ENCODE measurements at places on chromosomes 16 and 17.
A peak's percentile ranks its signal among the peaks of the same experiment; 100 is the strongest.

GRCh38 chr17:8700546-8700945 lies 44.1 kb downstream of the CCDC42 start:
- no peak for DNase-seq

DNA sequence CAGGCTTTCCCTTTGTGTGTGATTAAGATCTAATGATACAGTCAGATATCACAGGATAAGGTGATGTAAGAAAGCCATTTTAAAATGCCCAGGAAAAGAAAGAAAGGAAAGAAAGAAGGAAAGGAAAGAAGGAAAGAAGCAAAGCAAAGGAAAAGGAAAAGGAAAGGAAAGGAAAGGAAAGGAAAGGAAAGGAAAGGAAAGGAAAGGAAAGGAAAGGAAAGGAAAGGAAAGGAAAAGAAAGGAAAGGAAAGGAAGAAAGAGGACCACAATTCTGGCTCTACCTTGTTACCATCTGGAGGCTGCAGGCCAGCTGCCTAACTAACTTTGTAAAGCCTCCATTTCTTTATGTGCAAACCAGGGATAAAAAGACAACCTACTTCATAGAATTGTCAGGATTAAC lies 131.6 kb downstream of the DYNLRB2 start:
- DNase-seq, result no peak

DNA sequence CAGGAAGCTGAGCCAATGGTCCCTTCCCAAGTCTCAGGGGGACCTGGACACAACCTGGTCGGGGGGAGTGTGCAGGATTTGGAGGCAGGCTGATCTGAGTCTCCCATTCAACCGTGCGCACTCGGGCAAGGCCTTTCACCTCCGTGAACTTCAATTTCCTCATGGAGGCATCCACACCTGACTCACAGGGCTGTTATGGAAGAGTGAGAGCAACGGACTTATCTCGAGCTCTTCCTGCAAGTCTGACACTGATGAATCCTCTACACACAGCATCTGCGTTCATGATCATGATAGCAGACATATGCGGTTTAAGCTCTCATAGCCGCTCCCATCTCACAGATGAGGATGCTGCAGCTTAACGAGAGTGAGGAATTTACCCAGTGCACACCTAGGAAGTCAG lies 21.6 kb downstream of the TIMM22 start:
- DNase-seq, result no peak

- DNase-seq, result no peak
These were observed 145.4 kb downstream of the IRX5 start for GRCh38 chr16:55076053-55076452.

GRCh38 chr17:3982113-3982512 lies 17.9 kb upstream of the ATP2A3 start:
- DNase-seq, result no peak

DNA sequence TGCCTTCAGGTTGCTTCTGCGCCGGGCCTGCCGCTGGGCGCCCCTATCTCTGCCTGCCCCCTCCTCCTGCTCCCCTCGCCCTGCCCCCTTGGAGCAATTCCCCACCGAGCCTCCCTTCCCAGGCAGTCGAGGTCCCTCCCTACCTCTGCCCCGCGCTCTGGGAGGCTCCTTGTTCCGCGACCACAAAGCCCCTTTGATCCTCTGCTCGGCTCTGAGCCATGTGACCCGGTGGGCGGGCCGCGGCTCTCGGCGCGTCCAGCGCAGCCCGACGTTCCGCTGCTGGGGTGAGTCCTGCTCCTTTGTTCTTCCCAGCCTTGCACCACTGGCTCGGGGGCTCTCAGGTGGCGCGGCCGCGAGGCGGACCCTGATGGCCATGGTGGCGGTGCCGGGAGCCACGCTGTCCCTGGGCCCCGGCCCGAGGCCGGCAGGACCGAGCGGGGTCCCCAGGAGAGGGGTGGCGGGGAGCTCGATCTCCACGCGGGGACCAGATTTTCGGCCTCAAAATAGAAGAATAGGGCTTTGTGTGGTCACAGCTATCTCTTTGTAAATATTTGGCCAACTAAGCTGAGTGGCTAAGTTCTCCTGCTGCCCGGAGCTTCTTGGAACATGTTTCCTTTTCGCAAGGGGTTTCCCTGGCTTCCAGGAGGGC lies 310.6 kb downstream of the SEC14L1 start:
- DNase-seq, result peak; percentile 71

GRCh38 chr16:11251525-11252481 lies 4.2 kb downstream of the SOCS1 start:
- DNase-seq, result peak; percentile 70

- DNase-seq, result no peak
These were observed 80.1 kb downstream of the ABCC6 start for GRCh38 chr16:16143038-16143763.

GRCh38 chr17:44911133-44912001 lies 3.9 kb downstream of the GFAP start:
- DNase-seq, result peak; percentile 49

DNA sequence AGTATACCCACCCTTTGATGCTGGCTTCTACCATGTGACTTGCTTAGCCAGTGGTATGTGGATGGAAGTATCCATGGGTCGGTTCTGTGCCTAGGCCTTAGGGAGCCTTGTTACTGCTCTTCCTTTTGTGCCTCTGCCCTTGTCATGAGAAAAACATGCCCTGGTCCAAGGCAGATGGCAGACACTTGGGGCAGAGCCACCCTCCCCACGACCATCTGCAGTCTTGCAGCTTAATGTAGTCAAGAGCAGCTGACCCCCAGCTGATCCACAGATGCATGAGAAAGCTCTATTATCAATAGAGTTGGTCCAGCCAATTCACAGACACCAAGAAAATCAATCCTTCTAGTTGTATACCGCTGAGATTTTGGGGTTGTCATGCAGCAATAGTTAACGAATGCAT lies 95.7 kb downstream of the SLC39A11 start:
- no peak for DNase-seq

DNA sequence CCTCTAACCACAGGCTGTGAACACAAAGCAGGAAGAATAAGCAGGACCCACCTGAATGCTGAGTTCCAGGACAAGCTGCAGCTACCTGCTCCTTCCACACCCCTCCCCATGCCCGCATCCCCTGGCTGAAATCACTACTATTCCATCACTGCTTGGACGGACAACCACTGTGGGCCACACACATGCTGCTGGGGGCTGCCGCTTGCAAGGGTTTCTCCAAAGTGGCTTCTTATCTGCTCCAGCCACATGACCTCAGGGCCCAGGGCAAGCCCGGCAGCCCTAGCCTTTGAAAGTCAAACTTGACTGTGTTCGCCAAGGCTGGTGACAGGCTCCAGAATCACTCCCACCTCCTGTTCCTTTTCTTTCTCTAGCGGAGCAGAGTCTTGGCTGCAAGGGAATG lies 18.4 kb downstream of the FA2H start:
- DNase-seq, result no peak

DNA sequence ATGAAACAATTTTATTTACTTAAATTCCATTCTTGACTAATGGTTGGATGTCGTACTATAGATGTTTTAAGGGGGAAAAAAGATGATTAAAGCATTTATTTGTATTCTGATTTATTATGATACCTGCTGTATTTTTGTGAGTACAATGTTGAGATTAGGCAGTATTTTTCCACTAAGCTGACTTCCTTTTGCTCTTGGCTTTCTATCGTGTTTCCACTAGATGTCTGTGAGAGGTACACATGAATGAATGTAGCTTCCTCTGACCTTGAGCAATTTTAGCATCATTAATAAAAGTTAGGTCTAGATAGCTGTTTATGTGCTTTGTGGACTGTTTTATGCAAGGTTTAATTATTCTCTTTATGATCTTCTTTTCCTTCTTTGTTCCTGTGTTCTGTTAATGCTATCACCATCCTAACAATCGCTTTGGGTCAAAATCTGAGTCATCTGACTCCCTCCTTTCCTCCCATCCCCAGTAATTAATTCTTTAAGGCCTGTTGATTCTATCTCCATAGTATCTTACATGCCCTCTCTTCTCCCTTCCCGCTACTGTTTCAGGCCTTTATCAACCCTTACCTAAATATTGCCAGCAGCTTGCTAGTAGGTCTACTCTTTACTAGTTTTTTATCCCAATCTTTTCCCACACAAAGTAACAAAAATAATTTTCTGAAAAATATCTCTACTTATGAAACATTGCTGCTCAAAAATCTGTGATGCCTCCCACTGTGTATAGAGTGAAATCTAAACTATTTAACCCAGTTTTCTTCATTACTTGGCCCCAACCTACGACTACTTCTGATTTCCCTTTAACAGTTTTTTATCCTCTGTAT lies 76.0 kb downstream of the VMP1 start:
- DNase-seq, result peak; percentile 79

GRCh38 chr16:13186813-13187212 lies 285.4 kb downstream of the SHISA9 start:
- DNase-seq, result peak; percentile 2

- DNase-seq, result peak; percentile 7
These were observed 263.9 kb downstream of the TOX3 start for GRCh38 chr16:52283018-52283417.

GRCh38 chr17:79838522-79839274 lies 542 bp downstream of the CBX4 start:
- DNase-seq, result peak; percentile 51

GRCh38 chr16:22861580-22861979 lies 47.6 kb downstream of the HS3ST2 start:
- no peak for DNase-seq

DNA sequence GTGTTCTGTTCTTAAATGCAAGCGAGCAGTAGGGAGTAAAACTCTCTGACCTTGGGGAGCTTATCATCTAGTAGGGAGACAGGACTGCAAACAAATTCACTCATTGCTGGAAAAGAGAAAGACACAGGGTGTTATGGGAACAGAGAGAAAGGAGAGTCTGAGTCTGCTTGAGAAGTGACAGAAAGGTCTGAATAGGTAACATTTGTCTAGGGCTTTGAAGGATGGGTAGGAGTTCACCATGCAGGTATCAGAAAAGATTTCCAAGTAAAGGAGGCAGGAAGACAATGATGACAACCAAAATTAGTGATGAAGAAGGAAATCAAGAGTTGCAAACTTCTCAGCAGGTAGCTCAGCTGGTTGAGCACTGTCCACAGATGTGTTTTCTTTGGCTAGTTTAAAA lies 93.6 kb upstream of the GPR139 start:
- no peak for DNase-seq

- peak; percentile 18 for DNase-seq
These were observed 51.2 kb downstream of the RPA1 start for GRCh38 chr17:1880851-1881630.

- DNase-seq, result peak; percentile 98
These were observed at the start of gene EIF4A3 for GRCh38 chr17:80147035-80147822. Gene EIF4A3, minus strand, starts transcription at chr17:80147128. Its CDS starts 167 bp downstream, at chr17:80146961.

- DNase-seq, result peak; percentile 47
These were observed 156.6 kb downstream of the PHKB start for GRCh38 chr16:47617732-47618131.

- DNase-seq, result no peak
These were observed 70.3 kb upstream of the NOL11 start for GRCh38 chr17:67647482-67647881.

DNA sequence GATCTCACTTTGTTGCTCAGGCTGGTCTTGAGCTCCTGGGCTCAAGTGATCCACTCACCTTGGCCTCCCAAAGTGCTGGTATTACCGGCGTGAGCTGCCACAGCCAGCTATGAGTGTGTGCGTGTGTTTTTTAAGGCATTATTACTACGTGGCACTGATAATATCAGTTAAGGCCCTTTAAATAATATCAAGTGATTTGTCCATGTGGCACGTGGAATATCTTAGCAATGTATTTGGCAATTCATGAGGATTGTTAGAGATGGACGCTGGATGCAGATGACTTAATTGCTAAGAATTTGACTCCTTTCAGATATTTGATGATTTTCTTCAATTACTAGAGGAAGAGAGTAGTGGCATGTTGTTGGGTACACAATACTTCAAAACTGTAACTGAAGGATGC lies 25.5 kb upstream of the PMP22 start:
- no peak for DNase-seq

- peak; percentile 87 for DNase-seq
These were observed 94.7 kb downstream of the SEC14L1 start for GRCh38 chr17:77235370-77235941.

- no peak for DNase-seq
These were observed 108.1 kb downstream of the ABCC12 start for GRCh38 chr16:48047720-48048119.

GRCh38 chr16:57824888-57825287 lies 22.6 kb upstream of the KIFC3 start:
- no peak for DNase-seq

- DNase-seq, result no peak
These were observed 197.6 kb downstream of the AATF start for GRCh38 chr17:37146086-37147064.

DNA sequence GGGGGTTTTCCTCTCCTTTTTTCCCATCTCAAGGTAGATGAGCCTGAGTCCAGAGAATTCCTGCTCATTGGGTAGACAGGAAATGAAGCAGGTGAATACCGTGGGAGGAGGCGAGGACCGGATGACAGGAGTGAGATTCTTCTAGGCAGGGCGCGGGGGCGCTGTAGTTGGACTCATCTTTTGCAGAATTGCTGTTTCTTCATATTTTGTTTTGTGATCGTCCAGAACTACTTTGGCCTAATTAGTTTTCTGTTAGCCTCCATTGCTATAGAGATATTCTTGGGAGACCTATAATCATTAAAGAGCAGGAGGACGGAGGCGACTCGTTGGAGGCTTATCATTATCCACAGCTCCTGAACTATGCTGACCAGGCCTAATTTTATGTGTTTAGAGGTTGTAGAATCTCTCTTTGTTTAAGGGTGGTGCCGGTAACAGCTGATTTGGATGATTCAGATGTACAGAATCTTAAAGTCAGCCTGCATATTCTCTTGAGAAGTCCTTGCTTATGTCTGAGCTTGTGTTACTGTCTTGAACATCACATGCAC lies 650 bp downstream of the ATP6V0A1 start:
- peak; percentile 74 for DNase-seq

- DNase-seq, result no peak
These were observed 378.4 kb upstream of the ASIC2 start for GRCh38 chr17:33671491-33671890.

DNA sequence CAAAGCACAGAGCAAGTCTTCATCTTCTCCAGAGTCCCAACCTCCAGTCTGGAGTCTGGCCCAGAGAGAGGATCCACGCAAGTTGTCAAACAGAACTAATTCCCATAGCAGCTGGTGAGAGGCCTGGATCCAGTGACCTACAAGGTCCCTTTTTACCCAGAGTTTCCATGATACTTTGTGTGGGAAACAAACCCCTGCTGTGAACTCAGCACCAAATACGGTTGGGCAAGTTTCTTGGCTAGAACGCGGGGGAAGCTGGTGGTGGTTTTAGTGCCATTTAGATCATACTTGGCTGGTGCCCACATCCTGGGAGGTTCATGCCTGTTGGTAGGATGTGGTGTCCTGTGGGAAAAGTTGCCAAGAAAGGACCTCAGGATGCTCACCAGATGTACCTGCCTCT lies 18.1 kb downstream of the TMC7 start:
- peak; percentile 82 for DNase-seq

Measured in fibroblast of mammary gland (primary cell).